HT-29 (cell line): ENCODE measurements at places on chromosomes 16 and 17.

DNA sequence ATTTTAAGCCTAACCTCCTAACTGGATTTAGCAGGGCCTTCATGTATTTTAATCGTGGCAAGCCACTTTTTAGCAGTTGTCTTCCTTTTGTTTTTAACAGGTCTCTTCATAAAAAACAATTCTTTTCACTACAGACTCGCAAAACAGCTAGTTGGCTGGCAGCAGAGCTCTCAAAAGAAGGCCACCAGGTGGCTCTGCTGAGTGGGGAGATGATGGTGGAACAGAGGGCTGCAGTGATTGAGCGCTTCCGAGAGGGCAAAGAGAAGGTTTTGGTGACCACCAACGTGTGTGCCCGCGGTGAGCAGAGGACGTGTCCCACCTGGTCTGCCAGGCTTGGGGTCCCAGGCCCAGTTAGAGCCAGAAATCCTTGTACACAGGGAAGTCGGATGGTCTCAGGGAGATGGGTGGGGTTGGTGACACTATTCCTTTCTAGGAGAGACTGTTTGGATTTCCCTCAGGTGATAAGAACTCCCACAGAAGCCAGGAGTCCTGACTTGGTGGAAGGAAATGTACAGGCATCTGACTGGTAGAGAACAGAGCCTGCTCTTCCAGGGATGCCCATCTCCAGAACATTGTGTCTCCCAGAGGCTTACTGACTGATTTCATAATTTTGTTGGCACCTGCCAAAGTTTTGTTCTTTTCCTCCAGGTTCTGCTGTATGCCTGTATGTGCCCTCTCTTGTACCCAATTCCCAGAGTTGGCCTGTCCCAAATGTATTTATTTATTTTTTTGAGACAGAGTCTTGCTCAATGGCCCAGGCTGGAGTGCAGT lies 14.9 kb upstream of the DDX19A start:
- DNase-seq = no peak

DNA sequence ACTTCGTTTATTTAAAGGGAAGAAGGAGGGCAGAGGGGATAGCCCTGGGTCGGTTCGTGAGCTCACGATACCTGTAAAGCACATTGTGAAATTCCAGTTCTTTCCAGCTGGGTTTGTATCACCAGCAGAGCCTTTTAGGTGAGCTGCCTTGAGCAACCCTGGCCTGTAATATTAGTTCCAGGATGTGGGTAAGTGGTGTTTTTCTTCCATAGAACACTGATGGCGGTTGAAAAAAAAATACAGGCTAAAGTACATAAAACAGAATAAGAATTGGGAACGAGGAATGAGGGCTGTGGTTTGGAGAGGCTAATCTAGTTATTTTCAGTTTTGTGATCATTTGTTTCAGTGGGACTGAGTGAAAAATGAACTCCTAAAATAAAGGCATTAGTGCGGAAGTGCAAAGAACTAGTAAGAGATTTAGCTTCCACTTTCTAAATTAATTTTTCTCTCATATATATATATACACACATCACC lies 20.6 kb downstream of the HS3ST3B1 start:
- DNase-seq = no peak

- DNase-seq = peak; percentile 95
These were observed 399.2 kb downstream of the CNTNAP4 start for GRCh38 chr16:76676356-76676755.

GRCh38 chr17:28982131-28982793 lies 23.6 kb downstream of the SEZ6 start:
- DNase-seq = no peak

DNA sequence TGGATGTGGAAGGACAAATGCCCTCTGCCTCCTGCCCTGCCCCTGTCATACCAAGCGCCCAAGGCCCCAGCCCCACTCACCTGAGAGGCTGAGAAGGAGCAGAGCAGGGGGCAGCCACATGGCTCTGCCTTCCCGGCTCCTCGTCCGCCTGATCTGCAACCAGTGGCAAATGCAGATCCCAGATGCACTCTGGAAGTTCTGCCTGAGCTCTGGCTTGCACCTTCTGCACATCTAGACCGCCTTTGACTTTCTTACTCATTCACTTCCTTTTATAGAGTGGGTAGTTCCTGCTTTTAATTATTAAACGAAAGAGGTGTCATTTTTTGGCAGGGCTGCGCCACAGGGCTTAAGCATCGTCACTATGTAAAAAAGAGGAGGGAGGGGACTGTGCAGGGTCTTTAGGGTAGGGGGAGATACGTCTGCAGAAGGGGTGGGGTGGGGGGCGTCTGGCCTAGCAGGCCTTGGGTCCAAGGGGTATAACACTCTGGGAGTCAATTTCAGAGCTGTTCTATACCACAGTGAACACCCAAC lies at the start of gene CD300LB:
Gene CD300LB, minus strand, starts transcription at position 245 of the 531 bp plus-strand sequence. Its CDS starts 125 bp downstream, at position 120.
- no peak for DNase-seq

GRCh38 chr16:89690392-89690901 lies 4.0 kb downstream of the CDK10 start:
- DNase-seq = no peak

GRCh38 chr17:21100636-21101035 lies 26.1 kb upstream of the DHRS7B start:
- DNase-seq = no peak

DNA sequence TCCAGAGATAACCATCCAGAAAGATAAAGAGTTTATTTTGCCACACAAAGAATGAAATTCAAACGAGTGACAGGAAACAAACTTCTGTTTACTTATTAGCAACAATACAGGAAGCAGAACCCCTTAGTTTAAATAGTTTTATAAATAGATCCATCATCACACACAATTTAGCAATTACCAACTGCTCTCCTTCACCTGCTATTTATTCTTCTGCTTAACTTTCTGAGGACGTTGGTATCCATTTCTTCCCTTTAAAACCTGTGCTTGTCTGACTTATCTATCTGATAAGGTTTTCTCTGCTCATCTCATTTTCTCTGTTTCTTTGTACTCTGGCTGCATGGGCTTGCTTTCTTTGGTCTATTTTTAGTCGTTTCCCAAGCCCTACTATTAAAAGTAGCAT lies 4.3 kb upstream of the ADAMTS18 start:
- DNase-seq = no peak
